Spinal cord (tissue), 10 donors: ENCODE measurements at places on chromosomes 7 and 10.

DNA sequence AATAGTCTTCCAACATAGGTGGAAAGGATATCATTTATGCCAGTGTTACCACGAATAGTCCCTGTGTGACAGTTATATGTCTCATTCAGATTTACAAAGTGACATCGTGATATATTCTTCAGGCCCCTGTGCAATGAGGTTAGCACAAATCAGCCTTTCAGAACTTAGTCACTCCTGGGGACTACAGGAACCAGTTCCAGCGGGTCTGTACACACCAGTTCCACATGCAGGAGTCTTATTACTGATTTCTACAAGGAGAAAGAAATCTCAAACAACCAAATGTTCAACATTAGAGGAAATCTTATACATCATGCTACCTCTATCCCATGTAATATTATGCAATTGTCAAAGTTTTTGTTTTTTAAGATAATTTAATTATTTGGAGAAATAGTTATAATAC is 4.4 kb upstream of the WDR91 start:
- no peak for DNase-seq

GRCh38 chr10:105121743-105122142 is 480.7 kb downstream of the SORCS3 start:
- no peak for DNase-seq

DNA sequence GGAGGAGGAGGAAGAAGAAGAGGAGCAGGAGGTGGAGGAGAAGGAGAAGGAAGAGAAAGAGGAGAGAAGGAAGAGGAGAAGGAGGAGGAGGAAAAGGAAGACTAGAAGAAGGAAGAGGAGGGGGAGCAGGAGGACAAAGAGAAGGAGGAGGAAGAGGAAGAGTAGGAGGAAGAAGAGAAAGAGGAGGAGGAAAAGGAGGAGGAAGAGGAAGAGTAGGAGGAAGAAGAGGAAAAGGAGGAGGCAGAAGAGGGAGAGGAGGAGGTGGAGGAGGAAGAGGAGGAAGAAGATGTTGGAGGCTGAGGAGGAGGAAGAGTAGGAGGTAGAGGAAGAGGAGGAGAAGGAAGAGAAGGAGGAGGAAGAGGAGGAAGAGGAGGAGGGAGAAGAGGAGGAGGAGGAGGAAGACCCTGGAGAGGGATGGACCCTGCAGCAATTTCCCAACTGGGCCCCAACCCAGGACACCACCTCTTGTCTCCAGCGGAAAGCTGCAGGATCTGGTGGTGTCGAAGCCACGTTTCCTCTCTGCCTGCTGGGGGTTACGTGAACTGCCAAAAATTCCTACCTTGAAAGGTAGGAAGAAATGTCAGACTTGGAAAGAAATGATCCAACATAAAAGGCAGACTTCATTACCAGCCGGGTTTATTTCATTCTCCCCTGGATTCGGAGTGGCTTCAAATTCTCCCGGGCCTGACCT is 38.9 kb downstream of the COL26A1 start:
- DNase-seq = no peak

GRCh38 chr10:84158550-84158949 is 15.1 kb upstream of the GPR15LG start:
- DNase-seq = no peak

GRCh38 chr10:22505911-22506685 is 160.8 kb downstream of the SPAG6 start:
- DNase-seq = no peak

GRCh38 chr10:62755662-62756653 is 48.6 kb upstream of the ADO start:
- no peak for DNase-seq

GRCh38 chr7:133139350-133139749 is 57.5 kb upstream of the CHCHD3 start:
- peak; percentile 13 for DNase-seq

DNA sequence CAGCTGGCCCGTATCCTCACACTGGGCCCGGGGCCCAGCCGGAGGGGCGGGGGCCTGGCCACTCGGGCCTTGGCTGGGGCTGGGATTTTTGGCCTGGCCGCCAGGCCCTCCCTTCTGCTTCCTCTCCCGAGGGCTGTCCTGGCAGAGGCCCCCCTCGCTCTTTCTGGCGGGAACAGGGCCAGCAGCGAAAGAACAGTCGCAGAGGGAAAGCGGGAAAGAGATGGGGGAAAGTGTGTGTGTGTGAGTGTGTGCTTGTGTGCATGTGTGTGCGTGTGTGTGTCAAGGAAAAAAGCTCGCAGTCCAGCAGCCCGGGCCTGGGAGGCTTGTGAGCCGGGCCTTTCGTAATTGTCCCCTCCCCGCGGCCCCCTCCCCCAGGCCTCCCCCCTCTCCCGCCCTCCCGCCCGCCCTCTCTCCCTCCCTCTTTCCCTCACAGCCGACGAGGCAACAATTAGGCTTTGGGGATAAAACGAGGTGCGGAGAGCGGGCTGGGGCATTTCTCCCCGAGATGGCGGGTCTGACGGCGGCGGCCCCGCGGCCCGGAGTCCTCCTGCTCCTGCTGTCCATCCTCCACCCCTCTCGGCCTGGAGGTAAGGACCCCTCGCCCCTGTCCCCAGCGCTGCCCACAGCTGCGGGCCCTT is at the start of gene ELN:
Gene ELN, plus strand, starts transcription at position 491 of the 638 bp plus-strand sequence. Its CDS starts 15 bp downstream, at position 506.
- DNase-seq = peak; percentile 57

- no peak for DNase-seq
These were observed 1163.4 kb upstream of the AUTS2 start for GRCh38 chr7:68434857-68435256.

GRCh38 chr10:373526-374309 is 238.5 kb downstream of the ZMYND11 start:
- DNase-seq = no peak

- DNase-seq = no peak
These were observed 91.8 kb upstream of the CCNY start for GRCh38 chr10:35244549-35244948.

DNA sequence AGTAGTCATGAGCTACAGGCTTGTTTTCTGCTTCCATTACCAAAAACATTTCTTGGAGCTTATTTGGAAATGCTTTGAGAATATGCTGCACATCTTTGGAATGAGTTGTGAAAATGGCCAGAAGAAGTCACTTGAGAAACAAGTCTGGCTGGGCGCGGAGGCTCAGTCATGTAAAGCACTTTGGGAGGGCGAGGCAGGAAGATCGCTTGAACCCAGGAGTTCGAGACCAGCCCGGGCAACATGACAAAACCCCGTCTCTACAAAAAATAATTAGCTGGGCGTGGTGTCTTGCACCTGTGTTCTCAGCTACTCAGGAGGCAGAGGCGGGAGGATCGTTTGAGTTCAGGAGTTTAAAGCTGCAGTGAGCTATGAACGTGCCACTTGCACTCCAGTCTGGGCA is 882 bp upstream of the CHCHD1 start:
- DNase-seq = no peak

- DNase-seq = no peak
These were observed 33.9 kb downstream of the ENTPD1 start for GRCh38 chr10:95789902-95790301.

- no peak for DNase-seq
These were observed 8.0 kb downstream of the OR9A2 start for GRCh38 chr7:143018931-143019330.

DNA sequence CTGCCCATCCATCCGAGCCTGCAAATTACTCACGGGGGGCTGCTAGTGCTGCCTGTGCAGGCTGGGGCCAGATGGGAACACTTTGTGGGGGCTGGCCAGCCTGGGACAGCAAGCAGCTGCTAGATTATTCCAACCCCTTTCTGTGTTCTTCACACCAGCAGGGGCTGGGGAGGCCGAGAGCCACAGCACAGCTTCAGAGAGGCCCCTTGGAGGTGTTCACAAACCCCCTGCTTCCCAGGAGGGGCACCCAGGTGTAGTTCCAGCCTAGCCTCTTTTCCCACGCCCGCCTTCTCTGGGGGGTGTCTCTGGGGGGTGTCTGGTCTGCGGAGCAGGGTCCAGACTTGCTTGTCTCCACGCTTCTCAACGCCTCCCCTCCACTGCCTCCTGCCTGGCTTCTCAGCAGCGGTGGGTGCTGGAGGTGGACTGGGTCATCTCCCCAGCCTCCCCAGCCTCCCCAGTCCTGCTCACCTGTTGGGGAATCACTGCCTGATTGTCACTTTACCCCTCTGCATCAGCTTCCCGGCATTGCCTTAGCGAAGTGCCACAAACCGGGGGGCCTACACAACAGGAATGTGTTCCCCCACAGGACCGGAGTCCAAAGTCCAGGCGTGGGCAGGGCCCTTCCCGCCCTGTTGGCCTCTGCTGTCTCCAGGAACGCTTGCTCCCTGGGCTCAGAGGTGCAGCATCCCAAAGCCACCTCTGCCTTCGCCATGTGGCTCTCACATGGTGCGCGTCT is 74.0 kb upstream of the EN2 start:
- no peak for DNase-seq

- DNase-seq = no peak
These were observed 2.8 kb downstream of the TMEM120A start for GRCh38 chr7:75991531-75992082.

DNA sequence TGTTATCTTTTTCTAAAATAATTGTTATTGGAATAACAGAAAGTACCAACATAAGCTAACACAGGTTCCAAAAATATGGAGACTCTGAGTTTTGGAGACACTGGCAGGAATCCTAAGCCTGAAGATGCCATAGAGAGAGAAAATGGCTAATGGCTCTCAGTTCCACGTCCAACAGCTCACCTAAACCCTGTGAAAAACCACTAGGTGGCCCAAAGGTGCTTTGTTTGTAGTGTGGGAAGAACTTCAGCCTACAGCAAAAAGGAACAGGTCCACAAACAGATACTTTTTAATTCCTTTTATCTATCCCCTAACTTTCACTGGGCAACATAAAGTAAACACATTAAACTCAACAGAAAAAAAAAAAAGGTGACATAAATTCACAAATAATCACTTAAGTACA is 272.3 kb downstream of the SEMA3D start:
- no peak for DNase-seq

- no peak for DNase-seq
These were observed 683.2 kb downstream of the LRMDA start for GRCh38 chr10:76114581-76115001.

- DNase-seq = no peak
These were observed 42.5 kb downstream of the CDCA7L start for GRCh38 chr7:21903020-21903786.

DNA sequence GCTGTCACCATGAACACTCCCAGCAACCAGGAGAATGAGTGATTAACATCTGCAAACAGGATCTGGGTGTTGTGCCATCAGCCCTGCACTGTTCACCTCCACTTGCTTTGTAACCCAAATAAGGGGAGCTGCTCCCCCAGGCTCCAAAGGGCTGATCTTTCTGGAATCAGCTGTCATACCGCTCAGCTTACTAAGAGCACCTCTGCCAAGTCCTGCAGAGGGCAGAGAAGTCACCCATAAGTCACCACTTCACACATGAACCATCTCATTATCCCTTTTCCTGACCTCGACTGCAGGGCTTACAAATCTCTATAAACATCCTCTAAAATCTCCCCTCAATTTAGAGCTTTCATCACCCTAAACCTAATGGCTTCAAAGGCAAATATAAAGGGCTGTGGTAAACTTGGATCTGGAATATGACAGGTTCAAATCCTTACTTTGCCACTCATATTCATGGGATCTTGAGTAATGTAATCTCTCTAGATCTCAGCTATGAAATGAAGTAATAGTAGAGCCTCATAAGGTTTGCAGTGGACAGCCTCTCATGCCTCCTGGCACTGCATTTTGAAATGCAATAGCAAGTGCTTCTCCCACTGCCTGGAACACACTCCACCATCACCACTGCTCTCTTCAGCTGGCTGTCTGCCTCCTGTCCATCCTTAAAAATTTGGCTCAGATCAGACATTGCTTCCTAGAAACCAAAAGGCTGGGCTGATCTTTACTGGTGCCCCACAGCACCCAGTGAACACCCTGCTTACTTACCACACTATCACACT is 38.8 kb downstream of the ERLIN1 start:
- no peak for DNase-seq

- no peak for DNase-seq
These were observed 572 bp upstream of the BHLHA15 start for GRCh38 chr7:98210513-98211220.

GRCh38 chr7:45001826-45002225 is 1.8 kb downstream of the CCM2 start:
- DNase-seq = no peak

DNA sequence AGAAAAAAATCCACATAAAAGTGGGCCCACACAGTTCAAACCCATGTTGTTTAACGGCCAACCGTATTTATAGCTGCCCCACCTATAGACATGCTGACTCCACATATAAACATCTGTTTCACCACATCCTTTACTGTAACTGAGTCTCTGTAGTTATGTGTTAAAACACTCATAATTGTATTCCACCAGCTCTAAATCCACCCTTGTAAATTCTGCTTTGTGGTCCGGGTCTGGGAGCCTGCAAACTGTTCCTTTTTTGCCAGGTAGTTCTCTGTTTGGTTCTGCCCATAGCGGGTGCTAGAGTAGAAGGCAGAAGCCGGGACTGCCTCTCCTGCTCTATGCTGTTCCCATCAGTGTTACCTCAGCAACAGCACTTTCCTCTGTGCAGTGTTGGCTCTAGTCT is 20.2 kb upstream of the FHIP2A start:
- DNase-seq = no peak

DNA sequence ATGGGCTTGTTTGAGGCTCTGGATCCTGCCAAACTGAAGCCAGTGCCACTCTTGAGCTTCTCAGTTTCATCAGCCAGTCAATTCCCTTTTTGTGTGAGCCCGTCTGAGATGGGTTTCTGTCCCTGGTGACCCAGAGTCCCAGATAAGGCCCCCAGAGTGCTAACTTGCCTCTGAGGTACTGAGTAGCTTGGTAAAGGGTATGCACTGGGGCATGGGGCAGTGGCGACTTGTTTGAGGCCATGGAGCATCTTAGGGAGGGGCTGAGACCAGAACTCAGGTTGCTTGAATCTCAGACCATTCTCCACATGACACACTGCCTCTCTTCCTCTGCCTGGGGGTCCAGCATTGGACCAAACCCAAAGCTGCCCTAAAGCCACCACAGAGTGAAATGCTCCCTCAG is 35.2 kb upstream of the NANOS1 start:
- no peak for DNase-seq

DNA sequence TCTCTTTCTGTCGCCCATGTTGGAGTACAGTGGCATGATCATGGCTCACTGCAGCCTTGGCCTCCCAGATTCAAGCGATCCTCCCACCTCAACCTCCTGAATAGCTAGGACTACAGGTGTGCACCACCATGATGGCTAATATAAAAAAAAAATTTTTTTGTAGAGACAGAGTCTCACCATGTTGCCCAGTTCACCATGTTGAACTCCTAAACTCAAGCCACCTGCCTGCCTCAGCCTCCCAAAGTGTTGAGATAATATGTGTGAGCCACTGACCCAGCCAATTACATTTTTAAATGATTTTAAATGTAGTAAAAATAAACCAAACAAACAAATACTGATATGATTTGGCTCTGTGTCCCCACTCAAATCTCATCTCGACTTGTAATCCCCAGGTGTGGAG is 101.7 kb upstream of the LEP start:
- no peak for DNase-seq
